T-helper 17 cell (primary cell): ENCODE measurements at places on chromosomes 12 and 14. TPM values are rescaled to one million over a fixed set of nuclear protein-coding genes. Genes with fewer than 3 reads are reported as not detected.

Gene PLBD1
- total RNA-seq: 5.1 TPM

Gene BCL2L14
- not detected for total RNA-seq

Gene SLC38A4
- not detected for total RNA-seq

Gene CGRRF1
- 28.3 TPM for total RNA-seq

Gene KCNJ8
- not detected for total RNA-seq

Gene LYZ
- 66.3 TPM for total RNA-seq

Gene OTOGL
- total RNA-seq: not detected

DNA sequence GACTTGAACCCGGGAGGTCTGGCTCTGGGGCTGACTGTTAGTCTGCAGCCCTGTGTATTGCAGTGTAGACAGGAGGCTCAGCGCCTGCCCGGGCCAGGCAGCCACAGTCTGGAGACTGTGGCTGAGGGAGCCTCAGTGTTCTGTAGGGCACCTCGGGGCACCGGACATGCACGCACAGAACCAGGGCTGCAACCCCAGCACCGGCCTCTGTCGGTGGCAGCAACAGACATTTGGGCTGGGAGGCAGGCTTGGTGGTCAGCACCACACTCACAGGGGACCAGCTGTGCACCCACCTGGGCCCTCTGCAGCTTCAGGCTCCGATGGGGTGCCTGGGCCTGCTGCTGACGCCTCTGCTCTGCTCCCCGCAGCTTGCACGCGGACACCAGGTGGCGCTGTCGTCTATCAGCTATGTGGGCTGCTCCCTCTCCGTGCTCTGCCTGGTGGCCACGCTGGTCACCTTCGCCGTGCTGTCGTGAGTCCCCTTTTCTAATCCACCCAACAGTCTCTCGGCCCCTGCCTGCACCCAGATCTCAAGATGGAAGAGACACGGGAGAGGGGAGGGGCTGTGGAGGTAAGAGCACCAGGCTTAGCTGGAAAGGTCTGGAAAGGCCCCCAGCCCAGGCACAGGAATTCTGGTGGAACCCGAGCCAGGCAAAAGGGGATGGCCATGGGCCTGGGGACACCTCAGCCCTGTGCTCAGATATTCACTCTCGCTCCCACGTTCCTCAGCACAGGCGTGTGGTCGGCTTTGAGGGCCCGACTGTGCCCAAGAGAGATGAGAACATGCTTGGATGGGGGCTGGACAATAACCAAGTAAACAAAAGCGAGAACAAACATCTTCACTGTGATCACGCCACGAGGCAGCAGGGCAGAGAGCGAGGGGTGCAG, 151.0 kb downstream of the ADGRD1 start:
- DNase-seq: peak; percentile 57
- peaks cover 5% of the 10 kb centered on the region for H3K27me3 ChIP-seq
- peaks cover 9% of the 10 kb centered on the region for H3K4me1 ChIP-seq
- no peaks in the 10 kb centered on the region for H3K36me3 ChIP-seq
- H3K4me3 ChIP-seq: peak overlapping the region; percentile 60

DNA sequence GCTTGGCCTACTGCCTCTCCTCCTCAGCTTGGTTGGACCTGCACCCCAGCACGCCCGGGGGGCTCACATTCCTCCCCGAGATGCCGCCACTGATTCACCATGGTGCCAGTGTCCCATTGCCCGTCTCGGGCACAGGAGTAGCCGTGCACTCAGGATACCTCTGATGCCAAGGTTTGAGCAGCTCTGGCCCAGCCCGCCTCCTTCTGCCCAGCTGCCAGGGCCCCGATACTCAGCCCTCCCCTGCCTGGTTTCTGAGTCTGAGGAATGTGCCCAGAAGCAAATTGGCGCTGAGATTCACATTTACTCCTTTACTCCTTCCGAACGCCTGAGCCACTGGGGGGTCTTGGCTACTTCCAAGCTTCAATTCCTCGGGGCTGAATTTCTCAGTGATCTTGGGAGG, 63.5 kb downstream of the NINJ2 start:
- H3K4me1 ChIP-seq: peaks cover 5% of the 10 kb centered on the region
- H3K36me3 ChIP-seq: no peaks in the 10 kb centered on the region
- H3K27me3 ChIP-seq: no peaks in the 10 kb centered on the region
- no peak overlapping the region for H3K27ac ChIP-seq

DNA sequence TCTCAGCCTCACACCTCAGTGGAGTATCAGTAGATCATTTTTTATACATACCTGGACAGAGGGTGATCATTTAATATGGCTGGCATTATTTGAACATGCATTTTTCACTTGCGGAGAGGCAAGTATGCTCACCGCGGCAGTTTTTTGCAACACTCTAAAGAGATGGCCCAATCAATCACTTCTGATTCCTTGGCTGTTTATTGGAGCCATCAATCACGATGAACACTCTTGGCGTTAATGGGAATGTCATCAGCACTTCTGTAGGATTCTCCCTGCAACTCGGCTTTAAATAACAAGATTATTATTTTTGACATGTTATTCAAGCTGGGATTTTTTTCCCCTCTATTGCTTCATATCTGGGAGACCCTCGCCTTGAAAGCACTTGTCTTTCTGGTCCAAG, 46.9 kb upstream of the SLC24A4 start:
- DNase-seq: no peak
- H3K27me3 ChIP-seq: peaks cover 55% of the 10 kb centered on the region
- H3K27ac ChIP-seq: no peak overlapping the region

DNA sequence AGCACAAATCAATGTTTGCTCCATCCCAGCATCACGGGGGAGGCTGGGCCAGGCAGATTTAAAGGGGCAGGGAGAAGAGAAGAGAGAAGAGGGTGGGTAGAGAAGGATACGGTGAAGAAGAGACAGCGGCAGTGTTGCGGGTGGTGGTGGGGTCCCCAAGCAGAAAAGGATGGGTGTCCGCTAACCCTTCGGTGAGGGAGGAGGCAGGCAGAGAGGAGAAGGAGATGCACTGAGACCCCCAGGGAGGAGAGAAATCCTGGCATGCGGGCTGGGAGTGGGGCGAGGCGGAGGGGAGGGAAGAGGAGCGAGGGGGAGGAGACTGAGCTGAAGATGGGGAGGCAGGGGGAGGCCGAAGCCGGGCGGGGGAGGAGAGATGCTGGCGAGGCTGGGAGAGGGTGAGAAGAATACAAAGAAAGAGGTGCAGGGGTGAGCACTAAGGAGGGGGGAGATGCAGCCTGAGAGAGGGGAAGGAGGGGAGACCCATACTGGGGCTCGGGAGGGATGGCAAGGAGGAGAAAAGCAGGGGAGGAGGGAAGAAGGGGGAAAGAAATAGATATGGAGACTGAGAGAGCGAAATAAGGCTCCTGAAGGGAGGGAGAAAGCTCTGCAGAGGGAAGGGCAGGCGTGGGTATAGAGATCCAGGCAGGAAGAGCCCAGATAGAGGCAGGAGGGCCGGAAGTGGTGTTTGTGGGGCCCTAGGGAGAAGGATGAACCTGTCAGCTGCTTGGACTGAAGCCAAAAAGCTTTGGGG, at the start of gene JPH4:
JPH4 (minus strand) TSS at position 231 of the 751 bp plus-strand sequence. CDS start 1,337 bp downstream, outside the sequence.
- H3K36me3 ChIP-seq: peaks cover 4% of the 10 kb centered on the region
- H3K27ac ChIP-seq: no peak within 1 kb of the TSS
- peak within 1 kb of the TSS; percentile 7 for H3K4me3 ChIP-seq
- peaks cover 20% of the 10 kb centered on the region for H3K4me1 ChIP-seq
- no peak for DNase-seq

- H3K36me3 ChIP-seq: no peaks in the 10 kb centered on the region
- no peak for DNase-seq
- H3K27me3 ChIP-seq: peaks cover 4% of the 10 kb centered on the region
- no peak overlapping the region for H3K27ac ChIP-seq
- no peak overlapping the region for H3K4me3 ChIP-seq
- no peaks in the 10 kb centered on the region for H3K4me1 ChIP-seq
Observed at GRCh38 chr12:127238107-127238506, 1028.9 kb upstream of the TMEM132C start.

- peak overlapping the region; percentile 63 for H3K27ac ChIP-seq
- no peaks in the 10 kb centered on the region for H3K36me3 ChIP-seq
- H3K27me3 ChIP-seq: peaks cover 4% of the 10 kb centered on the region
- H3K4me3 ChIP-seq: no peak overlapping the region
- no peak for DNase-seq
Observed at GRCh38 chr12:46659824-46660223, 166.0 kb downstream of the SLC38A4 start.

DNA sequence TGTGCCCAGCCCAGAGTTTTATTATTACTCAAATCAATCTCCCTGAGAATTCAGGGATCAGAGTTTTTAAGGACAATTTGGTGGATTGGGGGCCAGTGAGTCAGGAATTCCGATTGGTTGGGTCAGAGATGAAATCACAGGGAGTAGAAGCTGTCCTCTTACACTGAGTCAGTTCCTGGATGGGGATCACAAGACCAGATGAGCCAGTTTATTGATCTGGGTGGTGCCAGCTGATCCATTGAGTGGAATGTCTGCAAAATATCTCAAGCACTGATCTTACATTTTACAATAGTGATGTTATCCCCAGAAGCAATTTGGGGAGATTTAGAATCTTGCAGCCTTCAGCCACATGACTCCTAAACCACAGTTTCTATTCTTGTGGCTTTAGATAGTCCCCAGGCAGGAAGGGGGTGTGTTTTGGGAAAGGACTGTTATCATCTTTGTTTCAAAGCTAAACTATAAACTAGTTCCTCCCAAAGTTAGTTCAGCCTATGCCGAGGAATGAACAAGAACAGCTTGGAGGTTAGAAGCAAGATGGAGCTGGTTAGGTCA, 89.1 kb upstream of the CNOT2 start:
- H3K4me1 ChIP-seq: no peaks in the 10 kb centered on the region
- no peaks in the 10 kb centered on the region for H3K36me3 ChIP-seq
- peaks cover 20% of the 10 kb centered on the region for H3K27me3 ChIP-seq
- no peak for DNase-seq

DNA sequence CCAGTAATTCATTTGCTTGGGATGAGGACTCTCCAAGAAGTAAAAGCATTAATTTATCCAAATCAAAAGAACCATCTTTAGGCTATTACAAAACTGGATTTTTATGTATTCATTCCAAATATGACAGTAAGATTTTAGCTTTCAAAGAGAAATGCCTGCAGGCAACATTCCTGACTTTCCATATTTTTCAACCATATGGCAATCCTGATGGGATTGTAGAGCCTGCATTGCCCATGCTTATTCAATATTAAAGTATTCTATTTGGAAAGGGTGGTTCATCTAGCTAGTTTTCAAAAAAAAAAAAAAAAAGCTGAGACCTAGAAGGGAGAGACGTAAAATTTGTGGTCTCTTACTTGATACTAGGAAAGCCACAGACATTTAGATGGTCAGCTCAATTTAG, 1253.7 kb downstream of the LRFN5 start:
- H3K4me3 ChIP-seq: no peak overlapping the region
- no peaks in the 10 kb centered on the region for H3K36me3 ChIP-seq
- H3K27me3 ChIP-seq: no peaks in the 10 kb centered on the region
- H3K27ac ChIP-seq: no peak overlapping the region

GRCh38 chr12:65364046-65364445, 85.6 kb downstream of the MSRB3 start:
- H3K4me1 ChIP-seq: no peaks in the 10 kb centered on the region
- H3K36me3 ChIP-seq: no peaks in the 10 kb centered on the region
- H3K27ac ChIP-seq: no peak overlapping the region
- no peak overlapping the region for H3K4me3 ChIP-seq

GRCh38 chr14:51382506-51382905, 142.5 kb downstream of the TMX1 start:
- no peaks in the 10 kb centered on the region for H3K36me3 ChIP-seq
- no peak overlapping the region for H3K27ac ChIP-seq
- DNase-seq: no peak
- H3K4me3 ChIP-seq: no peak overlapping the region

- H3K4me3 ChIP-seq: peak overlapping the region; percentile 63
- peaks cover 12% of the 10 kb centered on the region for H3K4me1 ChIP-seq
- H3K36me3 ChIP-seq: no peaks in the 10 kb centered on the region
- no peak for DNase-seq
- H3K27ac ChIP-seq: no peak overlapping the region
Observed at GRCh38 chr14:103521438-103521950, 1.1 kb downstream of the CKB start.

- no peaks in the 10 kb centered on the region for H3K36me3 ChIP-seq
- peaks cover 5% of the 10 kb centered on the region for H3K27me3 ChIP-seq
- no peak for DNase-seq
- no peaks in the 10 kb centered on the region for H3K4me1 ChIP-seq
- no peak overlapping the region for H3K4me3 ChIP-seq
Observed at GRCh38 chr12:115849262-115849943, 428.1 kb downstream of the MED13L start.

GRCh38 chr12:89085421-89085820, 266.9 kb downstream of the DUSP6 start:
- peaks cover 25% of the 10 kb centered on the region for H3K27me3 ChIP-seq
- H3K36me3 ChIP-seq: peaks cover 2% of the 10 kb centered on the region
- no peak overlapping the region for H3K27ac ChIP-seq
- H3K4me3 ChIP-seq: no peak overlapping the region

DNA sequence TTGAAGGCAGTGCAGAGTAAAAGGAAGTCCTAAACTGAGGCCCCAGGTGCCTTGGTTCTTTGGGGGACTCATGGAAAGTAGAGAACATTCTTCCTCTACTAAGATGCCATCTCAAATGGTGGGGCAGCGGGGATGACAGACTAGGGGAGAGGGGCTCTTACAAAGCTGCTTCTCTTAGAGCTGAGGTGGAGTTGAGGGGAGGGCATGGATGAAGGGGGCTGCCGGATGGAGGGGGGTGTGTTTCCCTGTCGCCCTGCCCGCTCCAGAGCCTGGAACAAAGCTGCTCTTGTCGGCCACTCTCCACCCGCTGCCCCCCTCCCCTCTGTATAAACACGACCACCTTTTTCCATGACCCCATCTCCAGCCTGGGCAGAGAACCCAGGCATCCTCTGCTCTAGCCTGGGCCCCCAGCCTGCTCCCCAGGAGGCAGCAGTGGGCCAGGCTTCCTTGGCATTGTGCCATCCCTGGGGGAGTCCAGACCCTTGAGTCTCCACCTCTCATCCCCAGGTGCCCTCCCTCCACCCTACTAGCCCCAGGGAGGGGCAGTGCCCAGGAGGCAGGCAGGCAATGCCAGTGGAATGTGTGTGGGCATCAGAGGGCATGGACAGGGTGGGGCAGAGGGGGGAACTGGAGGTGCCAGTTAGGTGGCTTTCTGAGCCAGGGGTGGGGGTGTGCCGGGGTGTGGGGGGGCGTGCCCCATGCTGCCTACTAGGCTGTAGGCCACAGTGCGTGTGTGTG, 1.7 kb downstream of the RARG start:
- H3K27me3 ChIP-seq: no peaks in the 10 kb centered on the region
- H3K36me3 ChIP-seq: peaks cover 10% of the 10 kb centered on the region
- H3K4me1 ChIP-seq: peaks cover 71% of the 10 kb centered on the region
- H3K4me3 ChIP-seq: peak overlapping the region; percentile 75
- H3K27ac ChIP-seq: peak overlapping the region; percentile 95

- H3K27me3 ChIP-seq: peaks cover 80% of the 10 kb centered on the region
- no peaks in the 10 kb centered on the region for H3K4me1 ChIP-seq
- no peak for DNase-seq
- H3K36me3 ChIP-seq: no peaks in the 10 kb centered on the region
- no peak overlapping the region for H3K4me3 ChIP-seq
Observed at GRCh38 chr12:52223406-52224039, 9.5 kb upstream of the KRT7 start.

GRCh38 chr14:105860615-105861580, 334.5 kb downstream of the TMEM121 start:
- peak overlapping the region; percentile 58 for H3K4me3 ChIP-seq
- DNase-seq: peak; percentile 2
- H3K36me3 ChIP-seq: no peaks in the 10 kb centered on the region
- H3K4me1 ChIP-seq: peaks cover 4% of the 10 kb centered on the region
- H3K27ac ChIP-seq: peak overlapping the region; percentile 51
- H3K27me3 ChIP-seq: peaks cover 30% of the 10 kb centered on the region

GRCh38 chr14:100045642-100046344, 19.4 kb upstream of the EVL start:
- H3K4me1 ChIP-seq: peaks cover 7% of the 10 kb centered on the region
- no peak overlapping the region for H3K4me3 ChIP-seq
- no peak overlapping the region for H3K27ac ChIP-seq
- H3K27me3 ChIP-seq: no peaks in the 10 kb centered on the region

GRCh38 chr14:100450049-100450448, 126.9 kb downstream of the SLC25A47 start:
- no peaks in the 10 kb centered on the region for H3K27me3 ChIP-seq
- no peak overlapping the region for H3K27ac ChIP-seq
- no peak overlapping the region for H3K4me3 ChIP-seq
- peaks cover 2% of the 10 kb centered on the region for H3K36me3 ChIP-seq
- peaks cover 16% of the 10 kb centered on the region for H3K4me1 ChIP-seq
